H4 (cell line): ENCODE measurements at places on chromosomes 5 and 9. TPM values are rescaled to one million over a fixed set of nuclear protein-coding genes. Genes with fewer than 3 reads are reported as not detected.

The SCGB3A2 gene
- total RNA-seq, result not detected in 2 replicates

DNA sequence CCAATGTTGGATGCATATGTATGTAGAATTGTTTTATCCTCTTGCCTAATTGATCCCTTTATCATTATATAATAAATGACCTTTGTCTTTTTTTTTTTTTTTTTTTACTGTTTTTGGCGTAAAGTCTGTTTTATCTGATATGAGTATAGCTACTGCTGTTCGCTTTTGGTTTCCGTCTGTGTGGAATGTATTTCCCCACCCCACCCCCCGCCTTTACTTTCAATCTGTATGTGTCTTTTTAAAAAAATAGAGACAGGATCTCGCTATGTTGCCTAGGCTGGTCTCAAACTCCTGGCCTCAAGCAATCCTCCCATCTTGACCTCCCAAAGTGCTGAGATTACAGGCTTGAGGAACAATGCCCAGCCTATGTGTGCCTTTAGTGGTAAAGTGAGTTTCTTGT lies 11.3 kb downstream of the AHRR start:
- no peak for DNase-seq

DNA sequence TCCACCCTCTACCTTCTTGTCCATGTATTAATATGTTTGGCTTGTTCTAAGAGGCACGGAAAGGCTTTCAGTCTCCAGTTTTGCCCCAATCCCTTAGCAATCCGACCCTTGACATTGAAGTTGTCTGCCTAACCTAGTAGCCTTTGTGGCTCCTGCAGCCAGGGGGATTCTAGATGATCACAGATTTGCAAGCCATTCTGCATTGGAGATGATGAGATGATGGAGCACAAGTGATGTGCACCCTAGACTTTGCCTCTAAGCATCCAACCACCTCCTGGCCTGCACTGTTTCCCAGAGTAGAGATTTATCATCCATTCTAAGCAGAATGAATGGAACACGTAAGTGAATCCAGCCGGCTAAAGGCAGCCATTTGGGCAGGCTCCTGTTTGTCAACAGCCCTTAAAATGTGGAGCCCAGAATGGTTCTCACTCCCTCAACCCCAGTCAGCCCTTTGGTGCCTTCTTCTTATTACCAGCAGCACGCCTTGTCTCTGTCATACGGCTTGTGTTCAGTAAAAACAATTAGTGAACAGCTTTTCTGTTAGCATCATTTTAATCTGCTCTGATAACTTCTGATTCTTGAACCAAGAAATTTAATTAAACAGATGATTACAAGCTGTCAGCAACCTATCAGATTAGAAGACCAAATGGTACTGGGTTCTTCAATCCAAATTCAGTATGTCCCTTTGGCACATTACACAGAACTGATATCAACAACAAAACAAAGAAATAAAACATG lies 5.7 kb upstream of the TRAF1 start:
- no peak for DNase-seq

DNA sequence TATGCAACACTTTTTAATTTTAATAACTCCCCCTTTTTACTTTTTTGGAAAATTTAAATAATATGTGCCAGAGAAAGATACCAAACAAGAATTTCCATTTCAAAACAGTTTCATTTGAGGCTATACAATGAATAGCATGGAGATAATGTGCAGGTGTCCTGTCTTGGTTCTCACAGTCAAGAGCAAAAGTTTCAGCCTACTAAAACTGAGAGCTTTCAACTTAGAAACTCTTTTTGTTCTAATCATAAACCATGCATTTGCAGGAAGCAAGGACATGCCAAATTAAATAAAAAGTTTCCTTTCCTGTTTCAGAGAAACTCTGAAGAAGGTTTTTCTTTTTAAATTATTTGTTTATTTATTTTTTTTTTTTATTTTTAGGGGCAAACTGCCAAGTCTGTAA lies 1165.6 kb upstream of the SEMA6A start:
- no peak for DNase-seq

DNA sequence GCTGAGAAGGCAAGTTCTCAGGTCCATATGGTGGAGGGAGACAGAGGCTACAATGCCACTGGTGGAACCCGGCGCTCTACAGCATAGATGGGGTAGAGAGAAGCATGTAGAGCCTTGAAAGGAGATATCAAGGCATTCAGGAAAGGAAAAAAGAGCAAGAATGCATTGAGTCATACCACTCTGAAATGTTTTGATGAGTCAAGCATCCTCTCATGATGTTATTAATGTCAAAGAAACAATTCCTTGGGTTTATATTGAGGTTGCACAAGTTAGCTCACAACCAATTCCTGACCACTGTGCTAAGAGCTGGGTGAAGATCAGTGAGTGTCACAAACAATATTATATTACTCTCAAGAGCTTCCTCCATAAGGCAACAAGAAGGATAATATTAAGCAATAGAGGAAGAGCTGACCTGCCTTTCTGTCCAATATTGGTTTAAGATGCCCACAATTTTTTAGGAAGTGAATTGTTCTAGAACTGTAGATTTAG lies 178.0 kb downstream of the RFK start:
- peak; percentile 71 for DNase-seq

The UNC13B gene
- total RNA-seq, result 7.4 and 7.8 TPM in 2 replicates

DNA sequence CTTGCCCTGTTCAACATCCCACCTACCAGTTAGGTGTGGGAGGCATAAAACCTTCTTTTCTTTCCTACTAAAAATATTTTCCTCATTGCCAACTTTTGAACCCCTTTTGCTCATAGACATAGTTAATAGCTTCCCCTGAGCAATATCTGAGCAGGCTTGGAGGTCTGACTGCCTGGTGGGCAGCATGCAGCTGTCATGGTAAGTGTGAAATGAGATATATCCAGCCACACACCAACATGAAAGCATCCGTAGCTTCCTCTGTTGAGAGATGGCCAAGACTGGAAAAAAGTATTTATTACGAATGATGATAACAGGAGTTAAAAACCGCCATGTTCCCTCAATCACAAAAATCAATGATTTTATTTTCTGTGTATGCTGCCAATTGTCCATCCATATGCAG lies 190.1 kb downstream of the TMEM38B start:
- DNase-seq, result no peak

GRCh38 chr5:136080113-136080482 lies 51.3 kb downstream of the TGFBI start:
- no peak for DNase-seq

- DNase-seq, result no peak
These were observed 435.6 kb downstream of the EFNA5 start for GRCh38 chr5:107235167-107235566.

GRCh38 chr5:141805874-141806595 lies 72.2 kb downstream of the PCDH1 start:
- no peak for DNase-seq

GRCh38 chr9:111037708-111038330 lies 451 bp downstream of the LPAR1 start:
- DNase-seq, result no peak

- DNase-seq, result no peak
These were observed 10.7 kb downstream of the PRRT1B start for GRCh38 chr9:131555841-131556673.

The SLC6A7 gene
- total RNA-seq, result not detected in 2 replicates

- DNase-seq, result no peak
These were observed 33.0 kb upstream of the MUSK start for GRCh38 chr9:110635589-110635988.

DNA sequence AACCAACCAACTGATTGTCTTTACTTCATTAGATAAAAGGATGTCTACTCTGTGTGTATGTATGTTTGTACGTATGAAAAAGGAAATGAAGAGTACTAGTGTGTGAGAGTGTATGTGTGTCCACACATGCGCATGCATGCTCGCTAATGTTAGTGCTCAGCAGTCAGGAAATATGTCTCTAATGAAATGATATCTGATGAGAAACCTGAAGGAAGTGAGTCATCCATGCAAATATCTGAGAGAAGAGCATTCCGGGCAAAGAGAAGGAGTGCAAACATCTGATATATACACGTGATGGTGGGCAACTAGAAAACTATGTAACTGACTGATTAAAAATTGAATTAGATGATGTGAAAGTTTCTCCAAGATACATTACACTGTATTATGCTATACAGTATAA lies 29.6 kb upstream of the UGCG start:
- peak; percentile 47 for DNase-seq

GRCh38 chr9:17222932-17223331 lies 88.1 kb downstream of the CNTLN start:
- no peak for DNase-seq

GRCh38 chr5:108548684-108549596 lies 167.0 kb upstream of the FBXL17 start:
- DNase-seq, result no peak

The ZSWIM6 gene
- 3.8 and 7.0 TPM in 2 replicates for total RNA-seq

GRCh38 chr5:45696206-45696836 lies at the start of gene HCN1:
HCN1 (minus strand) TSS chr5:45696380.
- DNase-seq, result no peak

The ZNF658 gene
- 2.3 and 3.6 TPM in 2 replicates for total RNA-seq

The TRIM36 gene
- 7.5 and 20.0 TPM in 2 replicates for total RNA-seq

GRCh38 chr9:19999491-20000057 lies 210.7 kb upstream of the SLC24A2 start:
- peak; percentile 41 for DNase-seq

The TAF11L14 gene
- not detected in 2 replicates for total RNA-seq

The NUTM2F gene
- not detected in 2 replicates for total RNA-seq

GRCh38 chr5:144800169-144800568 lies 629.5 kb downstream of the KCTD16 start:
- DNase-seq, result no peak

The CDH9 gene
- total RNA-seq, result not detected in 2 replicates

The TAL2 gene
- total RNA-seq, result 0.15 TPM in 1 of 2 replicates, not detected in the other

The DROSHA gene
- total RNA-seq, result 42.1 and 42.5 TPM in 2 replicates

DNA sequence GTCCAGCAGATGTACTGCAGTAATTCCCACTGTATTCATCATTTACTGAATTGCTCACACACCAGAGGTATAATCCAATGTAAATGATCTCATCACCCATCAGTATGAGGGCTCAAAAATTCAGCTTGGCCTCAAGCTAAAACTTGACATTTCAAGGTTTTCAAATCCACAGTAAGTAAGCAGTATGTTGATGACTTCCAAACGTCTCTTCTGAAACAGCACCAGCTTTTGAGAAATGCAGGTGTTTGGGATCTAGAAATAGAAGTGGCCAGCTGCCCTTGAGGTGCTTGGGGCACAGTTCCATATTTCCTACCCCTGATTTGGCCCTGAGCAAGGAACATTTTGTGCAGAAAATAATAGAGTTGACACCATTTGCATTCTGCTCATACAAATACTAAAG lies 388.0 kb upstream of the TUSC1 start:
- no peak for DNase-seq

DNA sequence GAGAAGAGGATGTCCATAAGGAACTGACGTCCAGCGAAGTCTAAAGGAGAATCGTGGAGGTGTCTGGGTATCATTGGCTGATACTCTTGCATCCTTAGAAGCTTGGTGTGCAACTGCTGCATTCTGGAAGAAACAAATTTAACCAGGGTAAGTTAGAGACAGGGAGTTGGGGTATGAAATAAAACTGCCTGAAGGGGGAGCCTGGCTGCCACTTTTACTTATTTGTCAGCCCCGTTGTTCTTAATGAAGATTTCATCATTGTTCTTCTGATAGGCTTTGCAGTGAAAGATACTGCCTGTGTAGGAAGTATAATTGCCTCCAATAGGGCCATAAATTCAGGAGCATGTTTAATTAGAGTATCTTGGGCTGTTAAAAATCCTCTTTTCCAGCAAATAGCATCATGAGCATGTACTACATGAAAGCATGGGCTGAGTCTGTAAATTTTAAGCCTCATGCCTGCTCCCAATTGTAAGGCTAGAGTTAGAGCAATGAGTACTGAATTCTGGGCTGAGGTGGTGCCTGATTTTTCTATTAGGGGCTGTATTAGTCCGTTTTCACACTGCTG lies 1264.5 kb upstream of the ACO1 start:
- DNase-seq, result peak; percentile 33

The DNAI1 gene
- total RNA-seq, result 0.04 and 0.27 TPM in 2 replicates

The SLC26A2 gene
- 7.1 and 9.6 TPM in 2 replicates for total RNA-seq
